NCI-H1092 (cell line): ENCODE measurements at places on chromosomes 4 and X.

DNA sequence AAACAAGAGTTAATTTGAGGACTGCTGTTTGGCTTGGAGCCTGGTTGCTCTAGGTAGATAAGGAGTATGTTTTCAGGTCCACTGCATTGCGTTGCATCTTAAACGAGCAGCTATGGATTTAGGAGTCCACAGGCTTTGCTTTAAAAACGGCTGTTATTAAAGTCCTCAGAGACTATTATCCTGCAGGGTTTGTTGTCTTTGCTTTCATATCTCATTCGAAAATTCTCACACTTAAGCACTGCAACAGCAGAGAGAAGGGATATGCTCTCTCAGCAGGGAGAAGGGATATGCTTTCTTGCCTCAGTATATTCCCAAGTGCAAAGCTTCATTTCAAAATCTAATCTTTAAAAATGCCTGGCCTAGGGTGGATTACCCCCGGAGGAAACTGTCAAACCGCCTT lies 444.7 kb upstream of the FTHL17 start:
- DNase-seq = no peak

GRCh38 chr4:92305878-92306520 lies 2.2 kb downstream of the GRID2 start:
- no peak for DNase-seq

DNA sequence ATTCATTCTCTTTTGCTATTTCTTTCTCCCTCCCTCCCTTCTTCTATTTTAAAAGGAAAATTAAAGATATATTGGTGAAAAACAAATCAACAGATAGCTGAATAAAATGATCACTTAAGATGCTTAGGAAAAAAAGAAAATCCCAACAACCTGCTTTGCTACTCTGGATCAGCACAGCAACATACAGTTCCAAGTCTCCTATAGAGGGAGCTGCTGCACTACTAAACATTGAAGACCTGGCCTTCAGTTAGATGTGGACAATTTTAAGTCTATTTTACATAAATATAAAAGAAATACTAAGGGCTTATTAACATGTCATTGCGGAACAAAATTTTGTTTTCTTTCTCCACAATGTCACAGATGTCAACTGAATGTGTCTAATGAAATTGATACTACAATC lies 226.4 kb downstream of the MAGEB5 start:
- no peak for DNase-seq

GRCh38 chr4:86586626-86587380 lies 7.3 kb upstream of the PTPN13 start:
- DNase-seq = no peak

DNA sequence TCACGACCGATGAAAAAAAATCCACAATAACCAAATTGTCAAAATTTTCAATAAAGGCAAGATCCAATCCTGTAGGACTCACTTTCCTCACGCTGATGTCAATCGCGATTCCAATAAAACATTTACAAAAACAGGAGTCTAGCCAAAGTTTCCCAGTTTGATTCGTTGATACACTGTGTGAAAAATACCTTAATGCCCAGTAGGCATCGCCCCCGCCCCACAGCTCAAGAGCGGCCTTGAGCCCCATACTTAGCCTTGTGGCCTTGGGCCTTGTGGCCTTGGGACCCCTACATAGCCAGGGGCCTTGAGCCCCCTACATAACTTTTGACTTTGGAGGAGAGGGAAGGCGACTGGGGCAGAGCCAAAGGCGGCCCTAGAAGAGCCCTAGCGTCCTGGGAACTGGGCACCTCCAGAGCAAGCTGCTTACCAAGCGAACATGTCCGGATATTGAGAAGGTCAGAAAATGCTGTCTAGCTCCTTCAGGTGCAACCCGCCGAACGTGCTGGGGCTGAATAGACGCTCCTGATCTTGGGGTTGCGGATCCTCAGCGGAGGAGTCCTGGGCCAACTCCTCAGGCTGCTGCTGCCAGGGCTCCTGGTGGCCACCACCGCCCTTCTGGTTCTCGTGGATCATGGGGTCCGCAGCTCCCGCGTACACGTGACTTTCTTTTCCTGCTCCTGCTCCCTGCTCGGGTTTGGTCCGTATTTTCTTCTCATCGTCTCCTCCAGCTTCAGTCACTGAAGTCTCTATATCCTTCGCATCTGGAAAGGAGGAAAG lies 62.9 kb downstream of the RHOXF2B start:
- DNase-seq = no peak

- no peak for DNase-seq
Observed at GRCh38 chr4:31291238-31291637, 571.1 kb downstream of the PCDH7 start.

DNA sequence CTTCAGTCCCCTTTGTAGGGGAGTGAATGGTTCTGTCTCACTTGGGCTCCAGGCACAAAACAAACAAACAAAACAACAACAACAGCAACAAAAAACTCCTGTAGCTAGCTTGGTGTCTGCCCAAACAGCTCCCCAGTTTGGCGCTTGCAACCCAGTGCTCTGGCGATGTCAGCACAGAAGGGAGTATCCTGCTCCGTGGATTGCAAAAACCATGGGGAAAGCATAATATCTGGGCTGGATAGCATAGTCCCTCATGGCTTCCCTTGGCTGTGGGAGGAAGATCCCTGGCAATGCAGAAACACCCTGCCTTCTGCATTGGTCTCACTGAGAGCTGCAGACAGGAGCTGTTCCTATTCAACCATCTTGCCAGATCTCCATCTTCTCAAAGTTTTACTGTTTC lies 39.7 kb downstream of the UGT2B17 start:
- no peak for DNase-seq
